ENCODE measurements at places on chromosomes 7 and 10.

GRCh38 chr10:11533328-11533781, 78.1 kb downstream of the USP6NL start:
- DNase-seq = peak; percentile 51

- no peak for DNase-seq
Measured at GRCh38 chr7:49821181-49821580, 47.7 kb downstream of the VWC2 start.

GRCh38 chr10:113362645-113363091, 190.2 kb upstream of the HABP2 start:
- DNase-seq = peak; percentile 26

DNA sequence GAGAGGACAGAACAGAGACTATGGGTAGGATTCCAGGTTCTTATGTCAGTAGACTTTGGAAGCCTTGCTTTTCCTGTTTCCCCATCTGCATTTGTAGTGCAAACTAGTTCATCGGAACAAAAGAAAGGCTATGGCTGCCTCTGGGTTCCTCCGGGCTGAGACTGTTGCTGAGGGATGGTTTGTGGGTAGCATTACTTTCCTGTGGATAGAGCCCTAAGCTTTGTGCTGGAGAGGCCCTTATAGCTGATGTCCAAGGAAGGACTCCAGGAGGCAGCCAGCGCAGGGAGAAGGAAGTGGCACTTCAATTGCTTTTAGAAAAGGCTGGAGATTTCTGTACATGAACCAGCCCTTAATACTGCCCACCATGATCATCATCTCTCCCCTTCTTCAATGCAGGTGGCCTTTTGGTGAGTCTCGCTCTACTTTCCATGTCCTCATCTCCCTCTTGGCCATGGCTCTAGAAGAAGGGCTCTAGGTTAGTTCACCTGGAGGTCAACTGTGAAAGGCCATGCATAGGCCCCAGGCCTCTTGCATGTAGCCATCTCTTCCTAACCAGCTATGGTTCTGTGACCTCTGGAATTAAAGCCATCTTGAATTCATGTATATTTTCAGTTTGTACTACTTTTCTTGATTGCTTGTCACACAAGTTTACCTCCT, 15.4 kb downstream of the MXI1 start:
- no peak for DNase-seq

GRCh38 chr7:19117870-19118608, 603 bp upstream of the TWIST1 start:
- no peak for DNase-seq

GRCh38 chr10:89575031-89575430, 39.6 kb upstream of the SLC16A12 start:
- no peak for DNase-seq

DNA sequence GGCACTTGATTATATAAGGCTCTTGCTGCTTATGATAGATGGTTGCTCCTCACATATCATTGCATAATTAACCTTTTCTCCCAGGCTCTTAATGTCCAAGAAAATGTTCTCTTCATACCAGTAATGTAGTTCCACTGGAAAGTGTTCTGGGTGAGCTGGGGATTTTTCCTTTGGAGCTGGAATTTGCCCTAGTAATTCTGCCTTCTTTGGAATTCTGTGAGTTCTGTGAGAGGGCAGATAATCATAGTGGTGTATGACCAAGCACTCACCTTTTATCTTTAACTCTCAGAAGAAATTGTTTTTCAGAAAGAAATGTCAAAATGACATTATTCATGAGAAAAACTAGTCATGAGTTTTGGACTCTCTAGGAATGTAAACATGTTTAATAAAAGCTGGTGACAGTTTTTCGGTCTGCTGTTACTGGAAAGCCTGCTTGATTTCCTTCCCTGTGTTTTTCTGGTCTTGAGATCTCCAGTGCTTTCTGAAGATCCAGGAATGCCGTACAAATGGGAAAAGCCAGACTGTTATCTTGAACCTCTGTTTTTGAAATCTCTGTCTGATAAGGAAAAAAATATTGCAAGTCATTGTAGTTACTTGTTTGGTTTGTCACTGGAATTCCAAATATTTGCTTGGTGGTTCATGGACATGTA, 148.3 kb upstream of the PRPS1L1 start:
- no peak for DNase-seq

GRCh38 chr7:22582863-22583622, 83.1 kb upstream of the STEAP1B start:
- DNase-seq = no peak

DNA sequence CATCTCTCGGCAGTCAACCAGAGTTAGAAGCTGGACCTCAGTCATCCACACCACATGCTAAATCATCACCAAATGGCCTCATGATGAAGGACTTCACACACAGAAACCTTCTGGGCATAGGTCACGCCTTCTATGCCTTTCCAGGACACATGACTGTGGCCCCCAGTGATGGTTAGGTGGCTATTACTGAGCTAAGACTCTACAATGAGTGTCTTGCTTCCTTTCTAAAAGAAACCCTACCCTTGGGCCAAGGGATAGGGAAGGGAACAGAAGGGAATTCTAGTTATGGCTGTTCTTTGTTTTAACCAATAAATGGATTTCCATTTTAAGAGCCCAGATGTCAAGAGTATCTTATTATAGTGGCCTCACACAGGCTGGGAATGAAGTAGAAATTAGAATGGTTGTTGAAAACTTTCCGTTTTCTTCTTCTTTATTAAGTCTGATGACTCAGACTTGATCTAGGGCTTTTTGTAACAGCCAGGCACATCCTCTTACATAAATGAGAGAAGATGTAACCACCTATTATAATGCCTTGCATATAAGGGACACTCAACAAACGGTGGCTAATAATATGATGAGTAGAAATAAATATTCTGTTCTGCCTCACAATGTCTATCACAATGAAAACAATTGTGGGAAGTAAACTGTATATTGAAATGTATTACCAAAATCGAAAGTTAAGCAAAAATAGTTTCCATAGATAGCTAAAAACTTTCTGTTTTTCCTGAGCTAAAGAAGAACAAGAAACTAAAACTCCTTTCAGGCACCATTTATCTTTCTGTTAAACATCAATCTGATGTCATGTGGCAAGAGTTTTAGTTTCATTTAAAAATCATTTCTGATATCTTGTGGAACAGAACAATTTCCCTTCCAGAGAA, 62.5 kb upstream of the TOMM7 start:
- DNase-seq = peak; percentile 72

Measured in suppressor macrophage treated with lipopolysaccharide for 4 hours (primary cell).